NB4 (cell line): ENCODE measurements at places on chromosomes 2 and 18.

- DNase-seq: no peak
These were observed 248.8 kb downstream of the ACKR3 start for GRCh38 chr2:236818281-236819045.

- no peak for DNase-seq
These were observed 4.1 kb downstream of the SRSF7 start for GRCh38 chr2:38747007-38747424.

- no peak for DNase-seq
These were observed 852.3 kb upstream of the CRIM1 start for GRCh38 chr2:35503311-35503710.

DNA sequence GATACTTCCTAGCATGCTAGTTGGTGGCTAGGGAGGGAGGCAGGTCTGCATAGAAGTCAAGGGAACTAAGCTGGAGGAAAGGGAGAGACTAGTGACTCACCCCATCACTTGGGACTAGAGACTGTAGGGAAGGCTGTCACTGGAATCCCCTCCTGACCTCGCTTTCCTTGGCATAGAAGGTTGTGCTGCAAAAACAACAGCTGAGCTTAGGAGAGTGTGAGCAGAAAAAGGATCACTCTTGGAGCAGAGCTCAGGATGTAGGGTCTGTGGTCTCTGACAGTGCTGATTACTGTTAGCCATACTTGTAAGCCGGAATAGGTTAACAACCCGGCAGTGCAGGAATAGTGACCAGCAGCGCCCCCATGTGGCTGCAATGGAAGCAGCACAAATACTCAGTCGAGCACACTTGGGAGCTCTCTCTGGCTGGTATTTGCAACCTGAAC, 66.9 kb upstream of the SMAD2 start:
- DNase-seq: peak; percentile 67

GRCh38 chr2:200158647-200159356, 147.7 kb upstream of the SPATS2L start:
- no peak for DNase-seq

DNA sequence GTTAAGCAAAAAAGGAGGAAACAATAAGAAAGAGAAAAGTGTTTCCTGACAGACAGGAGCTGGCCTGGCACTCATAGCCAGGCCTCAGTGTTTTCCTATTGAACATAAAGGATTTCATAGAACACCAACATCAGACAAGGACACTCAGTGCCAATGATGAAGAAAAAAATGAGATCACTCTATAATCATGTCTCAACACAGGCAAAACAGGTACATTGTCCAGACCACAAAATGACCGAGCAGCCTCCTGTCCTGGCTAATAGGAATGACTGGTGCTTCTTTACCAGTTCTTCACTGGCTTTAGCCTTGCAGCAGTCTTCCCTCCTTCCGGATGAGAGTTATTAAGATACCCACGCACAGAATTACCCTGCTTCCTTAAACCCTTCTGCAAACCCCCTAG, 35.6 kb downstream of the SEMA4F start:
- DNase-seq: no peak

DNA sequence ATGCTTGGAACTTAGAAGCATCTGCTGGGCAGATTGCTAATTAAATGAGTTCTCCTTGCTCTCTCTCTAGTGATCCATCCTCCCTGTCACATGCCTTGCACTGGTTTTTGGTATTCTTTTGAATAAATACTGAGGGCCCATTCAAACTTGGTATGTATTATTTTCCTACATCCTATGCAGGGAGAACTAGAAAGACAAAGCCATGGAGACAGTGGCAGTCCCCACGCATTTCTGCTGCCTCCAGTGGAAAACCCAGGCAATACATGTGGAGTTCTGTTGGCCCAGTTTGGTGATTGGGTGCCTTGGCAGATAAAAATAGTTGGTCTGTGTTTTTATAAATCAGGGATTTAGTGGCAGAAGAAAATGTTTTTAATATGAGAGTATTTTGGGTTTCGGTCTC, 68.7 kb downstream of the DIS3L2 start:
- no peak for DNase-seq

DNA sequence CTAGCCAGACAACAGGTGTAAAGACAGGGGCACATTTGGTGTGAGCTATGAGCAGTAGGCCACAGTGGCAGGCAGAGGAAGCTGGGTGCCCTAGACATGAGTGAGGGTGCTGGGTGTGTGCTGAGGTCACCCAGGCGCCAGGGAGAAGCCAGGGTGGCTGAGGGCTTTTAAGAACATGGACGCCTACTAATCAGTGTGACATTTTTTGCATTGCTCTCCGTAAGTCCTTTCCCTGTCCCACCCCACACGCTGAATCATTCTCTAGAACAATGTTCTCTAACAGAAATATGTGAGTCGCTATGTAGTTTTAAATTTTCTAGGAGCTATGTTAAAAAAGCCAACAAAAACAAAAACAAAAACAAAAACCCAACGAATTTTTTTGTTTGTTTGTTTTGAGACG, 204.5 kb upstream of the REV1 start:
- no peak for DNase-seq
